Trophoblast cell (in vitro differentiated cells and primary cell): ENCODE measurements at places on chromosomes 1 and 21.
A peak's percentile ranks its signal among the peaks of the same experiment; 100 is the strongest.

GRCh38 chr1:58597076-58597475, 20.0 kb upstream of the TACSTD2 start:
- no peak overlapping the region for H3K27ac ChIP-seq
- H3K4me3 ChIP-seq, result no peak overlapping the region
- peaks cover 7% of the 10 kb centered on the region for H3K4me1 ChIP-seq
- H3K36me3 ChIP-seq, result no peaks in the 10 kb centered on the region
- no peaks in the 10 kb centered on the region for H3K27me3 ChIP-seq

DNA sequence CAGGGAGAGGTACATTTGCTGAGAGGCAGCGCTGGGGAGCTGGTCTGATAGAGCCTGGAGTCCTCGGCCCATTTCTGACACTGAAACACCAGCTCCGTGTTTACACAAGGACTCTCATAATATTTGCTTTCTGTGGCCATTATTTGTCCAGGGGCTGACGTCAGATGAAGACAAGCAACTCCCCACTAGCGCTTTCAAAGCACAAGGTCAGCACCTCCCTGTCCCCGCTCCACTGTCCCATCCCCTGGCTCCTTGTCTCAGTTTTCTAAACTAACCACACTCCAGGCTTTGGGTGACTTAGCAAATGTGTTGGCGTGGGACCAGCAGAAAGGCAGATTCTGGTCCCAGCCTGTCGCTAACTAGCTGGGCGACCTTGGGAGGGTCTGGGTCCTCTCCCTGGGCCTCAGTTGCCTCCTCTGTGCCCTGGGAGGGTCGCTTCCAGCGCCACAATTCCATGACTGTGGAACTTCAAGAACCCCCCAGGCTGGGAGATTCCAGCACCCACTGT, 37.4 kb upstream of the ZBTB40 start:
- no peaks in the 10 kb centered on the region for H3K27me3 ChIP-seq
- H3K36me3 ChIP-seq, result no peaks in the 10 kb centered on the region
- H3K4me1 ChIP-seq, result peaks cover 26% of the 10 kb centered on the region
- no peak overlapping the region for H3K27ac ChIP-seq
- no peak for DNase-seq
- H3K4me3 ChIP-seq, result no peak overlapping the region

GRCh38 chr1:51878308-51878615, 265 bp downstream of the NRDC start:
- no peaks in the 10 kb centered on the region for H3K27me3 ChIP-seq
- DNase-seq, result no peak
- H3K4me3 ChIP-seq, result peak overlapping the region; percentile 81
- H3K4me1 ChIP-seq, result peaks cover 7% of the 10 kb centered on the region

DNA sequence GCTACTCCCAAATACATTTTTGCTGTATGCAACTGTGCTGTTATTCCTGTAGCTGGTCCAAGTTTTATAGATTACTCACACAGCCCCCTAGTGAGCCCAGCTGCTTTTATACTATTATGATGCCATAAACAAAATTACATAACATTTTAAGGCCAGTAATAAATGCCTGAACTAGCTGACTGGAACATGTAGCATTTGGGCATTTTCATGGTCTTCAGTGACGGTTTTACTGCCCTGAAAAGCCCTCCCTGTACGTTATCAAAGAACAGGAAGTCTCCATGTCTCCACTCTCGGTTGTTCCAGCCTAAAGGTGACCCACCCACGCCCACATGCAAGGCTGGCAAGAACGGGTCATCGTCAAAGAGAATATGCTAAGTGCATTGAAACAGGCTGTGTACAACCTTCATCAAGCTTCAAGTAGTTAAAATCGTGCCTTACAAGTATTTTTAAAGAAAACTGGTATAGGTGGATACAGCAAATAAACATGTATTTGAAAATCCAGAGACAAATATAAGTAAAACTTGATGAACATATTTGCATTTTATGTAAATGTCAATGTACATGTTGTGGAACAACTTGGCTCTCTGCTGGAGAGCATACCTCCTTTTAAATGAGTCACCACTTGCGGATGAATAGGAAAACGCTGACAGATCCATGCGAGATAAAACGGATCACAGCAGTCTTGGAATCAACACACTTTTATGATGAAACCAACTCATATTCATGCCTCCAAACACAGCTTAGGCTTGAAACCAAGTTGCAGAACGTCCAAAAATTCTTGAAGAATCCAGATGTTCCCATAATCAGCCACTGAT, 520.5 kb downstream of the SMYD3 start:
- H3K27ac ChIP-seq, result peak overlapping the region; percentile 27
- H3K4me3 ChIP-seq, result no peak overlapping the region
- peaks cover 2% of the 10 kb centered on the region for H3K36me3 ChIP-seq

DNA sequence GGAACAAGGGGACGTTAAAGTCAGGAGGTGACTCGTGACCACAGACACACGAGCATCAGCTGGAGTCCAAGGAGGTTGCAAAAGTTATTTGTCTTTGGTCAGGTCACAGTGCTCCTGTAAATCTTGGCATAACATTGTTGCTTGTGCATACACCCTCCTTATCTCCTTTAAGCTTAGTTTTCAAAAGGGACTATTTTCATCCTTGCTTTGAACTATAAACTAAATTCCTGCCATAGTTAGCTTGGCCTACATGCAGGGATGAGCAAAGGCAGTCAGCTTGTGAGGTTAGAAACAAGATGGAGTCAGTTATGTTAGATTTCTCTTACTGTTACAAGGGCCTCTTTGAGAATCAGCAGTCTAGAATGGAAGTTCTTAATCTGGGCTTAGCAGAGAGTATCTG, 28.0 kb upstream of the FASLG start:
- no peak overlapping the region for H3K4me3 ChIP-seq
- DNase-seq, result no peak
- H3K27me3 ChIP-seq, result no peaks in the 10 kb centered on the region
- H3K4me1 ChIP-seq, result no peaks in the 10 kb centered on the region

DNA sequence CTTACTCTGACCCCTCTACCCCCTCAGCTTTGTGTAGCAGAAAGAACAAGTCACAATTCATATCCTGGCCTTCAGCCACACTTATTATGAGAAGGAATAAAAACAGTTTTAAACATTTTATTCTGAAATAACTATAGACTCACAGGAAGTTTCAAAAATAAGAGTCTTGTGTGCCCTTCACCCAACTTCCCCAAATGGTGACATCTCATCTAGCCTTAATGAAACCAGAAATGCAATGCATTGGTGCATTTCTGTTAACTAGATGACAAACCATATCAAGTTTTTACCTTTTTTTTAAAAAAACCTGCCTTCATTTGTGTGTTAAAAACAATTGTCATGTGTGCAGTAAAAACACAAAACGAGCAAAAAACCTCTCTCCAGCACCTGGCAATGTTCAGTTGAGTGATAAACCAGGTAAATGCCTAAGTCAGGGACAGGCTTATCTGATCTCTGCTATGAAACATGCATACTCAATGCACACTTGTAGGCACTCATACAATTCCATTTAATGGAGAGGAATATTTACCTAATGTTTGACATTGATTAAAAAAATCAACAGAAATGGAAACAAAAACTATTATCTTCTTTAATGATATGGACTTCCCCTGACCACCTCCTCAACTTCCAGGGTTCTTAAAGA, 51.5 kb downstream of the SH3BGR start:
- no peaks in the 10 kb centered on the region for H3K36me3 ChIP-seq
- H3K27ac ChIP-seq, result no peak overlapping the region
- H3K4me3 ChIP-seq, result no peak overlapping the region
- H3K4me1 ChIP-seq, result no peaks in the 10 kb centered on the region
- peak; percentile 24 for DNase-seq

GRCh38 chr1:214551436-214552173, at the start of gene PTPN14:
Gene PTPN14, minus strand, starts transcription at chr1:214551602. Its CDS starts 86,799 bp downstream, at chr1:214464803.
- H3K27ac ChIP-seq, result peak within 1 kb of the TSS; percentile 100
- H3K36me3 ChIP-seq, result no peaks in the 10 kb centered on the region
- DNase-seq, result peak; percentile 97
- H3K4me1 ChIP-seq, result peaks cover 24% of the 10 kb centered on the region
- H3K27me3 ChIP-seq, result no peaks in the 10 kb centered on the region
- peak within 1 kb of the TSS; percentile 95 for H3K4me3 ChIP-seq

GRCh38 chr1:178324003-178324402, 172.8 kb downstream of the CLEC20A start:
- no peak overlapping the region for H3K27ac ChIP-seq
- H3K4me1 ChIP-seq, result no peaks in the 10 kb centered on the region
- H3K27me3 ChIP-seq, result no peaks in the 10 kb centered on the region
- H3K36me3 ChIP-seq, result no peaks in the 10 kb centered on the region

GRCh38 chr21:30251781-30252180, 31.0 kb downstream of the KRTAP24-1 start:
- H3K27ac ChIP-seq, result no peak overlapping the region
- no peak for DNase-seq
- H3K27me3 ChIP-seq, result no peaks in the 10 kb centered on the region
